ENCODE measurements at places on chromosomes 2 and 18. TPM values are rescaled to one million over a fixed set of nuclear protein-coding genes. Genes with fewer than 3 reads are reported as not detected.

OSR1 gene
- 0.13 TPM for total RNA-seq

CFAP65 gene
- 0.83 TPM for total RNA-seq

CMPK2 gene
- total RNA-seq: 4.6 TPM

GPR75 gene
- total RNA-seq: 4.8 TPM

LGALSL gene
- 5.9 TPM for total RNA-seq

- no peaks in the 10 kb centered on the region for H3K36me3 ChIP-seq
- no peak overlapping the region for H3K27ac ChIP-seq
- H3K27me3 ChIP-seq: no peaks in the 10 kb centered on the region
- no peak overlapping the region for H3K4me3 ChIP-seq
- H3K4me1 ChIP-seq: no peaks in the 10 kb centered on the region
These were observed 66.0 kb downstream of the STPG4 start for GRCh38 chr2:47089083-47089464.

- H3K4me3 ChIP-seq: no peak overlapping the region
- DNase-seq: no peak
- H3K36me3 ChIP-seq: no peaks in the 10 kb centered on the region
These were observed 6.1 kb upstream of the NR4A2 start for GRCh38 chr2:156338578-156338977.

GRCh38 chr2:217366966-217367365, 507.1 kb upstream of the TNP1 start:
- H3K4me3 ChIP-seq: no peak overlapping the region
- H3K27ac ChIP-seq: no peak overlapping the region
- peaks cover 16% of the 10 kb centered on the region for H3K4me1 ChIP-seq
- H3K36me3 ChIP-seq: no peaks in the 10 kb centered on the region

DNA sequence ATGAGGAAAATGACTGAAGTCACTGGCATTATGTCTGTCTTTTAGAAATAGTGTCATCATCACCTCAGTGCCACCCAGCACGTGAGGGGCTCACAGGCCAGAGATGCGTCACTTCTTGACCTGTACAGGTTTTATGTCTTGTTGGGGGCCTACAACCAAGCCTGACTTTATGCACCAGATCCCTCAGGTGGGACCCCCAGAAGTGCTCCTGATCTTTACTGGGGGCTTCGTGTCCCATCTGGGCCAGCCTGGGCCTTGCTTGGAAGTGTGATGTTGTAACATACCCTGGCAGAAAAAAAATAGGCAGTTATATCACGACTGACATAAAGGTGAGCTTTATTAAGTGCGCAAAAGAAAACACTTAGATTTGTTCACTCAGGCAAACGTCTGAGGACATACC, 21.5 kb upstream of the GNAL start:
- no peak for DNase-seq
- peaks cover 89% of the 10 kb centered on the region for H3K27me3 ChIP-seq
- no peaks in the 10 kb centered on the region for H3K36me3 ChIP-seq
- H3K4me1 ChIP-seq: no peaks in the 10 kb centered on the region
- H3K27ac ChIP-seq: no peak overlapping the region

DNA sequence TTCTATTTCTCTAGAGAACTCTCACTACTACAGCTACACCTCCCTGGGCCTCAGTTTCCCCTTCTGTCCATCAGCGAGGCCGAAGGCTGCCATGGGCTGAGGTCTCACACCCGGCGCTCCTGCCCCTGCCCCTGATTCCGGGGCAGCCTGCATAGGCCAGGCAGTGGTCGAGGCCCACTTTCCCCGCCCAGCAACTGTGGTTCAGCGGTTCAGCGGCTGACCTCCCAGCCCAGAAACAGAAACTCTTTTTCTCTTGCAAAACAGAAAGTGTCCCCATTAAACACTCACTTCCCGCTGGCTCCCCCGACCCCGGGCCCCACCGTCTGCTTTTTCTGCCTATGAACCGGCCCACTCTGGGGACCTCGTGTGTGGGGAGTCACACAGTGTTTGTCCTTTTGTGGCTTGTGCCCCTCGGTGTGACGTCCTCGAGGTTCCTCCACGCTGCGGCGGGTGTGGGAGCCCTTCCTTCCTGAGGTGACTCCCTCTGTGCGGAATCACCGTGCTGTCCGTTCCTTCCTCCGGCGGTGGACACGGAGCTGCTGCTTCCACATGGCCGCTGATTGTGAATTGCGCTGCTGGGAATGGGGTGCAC, 16.0 kb downstream of the PDCD1 start:
- peaks cover 14% of the 10 kb centered on the region for H3K4me1 ChIP-seq
- H3K4me3 ChIP-seq: no peak overlapping the region
- H3K27ac ChIP-seq: no peak overlapping the region
- no peaks in the 10 kb centered on the region for H3K27me3 ChIP-seq

DNA sequence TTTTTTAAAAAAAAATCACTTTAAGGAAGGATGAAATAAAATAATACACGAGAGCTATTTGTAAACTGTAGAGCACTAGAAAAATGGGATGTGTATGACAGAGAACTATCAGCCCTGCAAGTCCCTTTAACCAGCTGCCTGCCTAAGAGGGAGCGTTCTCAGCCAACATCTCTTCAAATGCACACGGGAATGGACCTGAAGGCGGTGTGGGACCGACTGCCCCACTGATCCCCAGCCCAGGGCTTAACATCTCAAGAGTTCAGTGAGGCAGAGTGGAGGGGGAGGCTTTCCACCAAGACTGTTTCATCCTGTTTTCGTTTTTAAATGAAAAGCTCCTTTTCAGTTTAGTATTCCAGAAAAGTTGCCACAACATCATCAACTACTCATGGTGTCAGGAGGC, 2.2 kb downstream of the INPP4A start:
- H3K27ac ChIP-seq: no peak overlapping the region
- no peak overlapping the region for H3K4me3 ChIP-seq

GRCh38 chr2:151361674-151362370, 4.4 kb downstream of the TNFAIP6 start:
- H3K4me3 ChIP-seq: peak overlapping the region; percentile 23
- no peak for DNase-seq

GRCh38 chr18:28485918-28486317, 309.0 kb upstream of the CDH2 start:
- H3K27me3 ChIP-seq: no peaks in the 10 kb centered on the region
- H3K4me1 ChIP-seq: peaks cover 5% of the 10 kb centered on the region
- no peaks in the 10 kb centered on the region for H3K36me3 ChIP-seq
- H3K27ac ChIP-seq: no peak overlapping the region

DNA sequence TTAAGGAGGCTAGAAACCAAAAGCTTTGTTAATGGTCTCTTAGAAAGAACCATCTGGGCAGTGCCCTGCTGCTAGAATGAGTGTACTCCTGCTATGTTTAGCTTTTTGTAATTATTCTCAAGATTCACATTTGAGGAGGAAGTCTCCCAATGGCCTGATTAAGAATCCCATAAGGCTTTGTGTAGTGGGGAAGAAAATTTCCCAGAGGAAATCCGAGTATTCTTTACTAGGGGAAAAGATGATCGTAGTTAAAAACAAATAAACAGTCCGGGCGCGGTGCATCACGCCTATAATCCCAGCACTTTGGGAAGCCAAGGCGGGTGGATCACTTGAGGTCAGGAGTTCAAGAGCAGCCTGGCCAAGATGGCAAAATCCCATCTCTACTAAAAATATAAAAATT, 117.9 kb downstream of the PTRHD1 start:
- H3K4me3 ChIP-seq: no peak overlapping the region
- H3K36me3 ChIP-seq: no peaks in the 10 kb centered on the region
- no peak overlapping the region for H3K27ac ChIP-seq
- H3K27me3 ChIP-seq: no peaks in the 10 kb centered on the region
- no peaks in the 10 kb centered on the region for H3K4me1 ChIP-seq

GRCh38 chr2:149768320-149768799, 180.8 kb upstream of the MMADHC start:
- H3K4me1 ChIP-seq: peaks cover 17% of the 10 kb centered on the region
- H3K27ac ChIP-seq: no peak overlapping the region
- no peaks in the 10 kb centered on the region for H3K27me3 ChIP-seq
- peak; percentile 42 for DNase-seq
- no peaks in the 10 kb centered on the region for H3K36me3 ChIP-seq

- peak; percentile 34 for DNase-seq
- no peaks in the 10 kb centered on the region for H3K36me3 ChIP-seq
- no peaks in the 10 kb centered on the region for H3K27me3 ChIP-seq
- peaks cover 15% of the 10 kb centered on the region for H3K4me1 ChIP-seq
- H3K27ac ChIP-seq: peak overlapping the region; percentile 28
These were observed 212.3 kb downstream of the BCL2 start for GRCh38 chr18:63107171-63107845.

DNA sequence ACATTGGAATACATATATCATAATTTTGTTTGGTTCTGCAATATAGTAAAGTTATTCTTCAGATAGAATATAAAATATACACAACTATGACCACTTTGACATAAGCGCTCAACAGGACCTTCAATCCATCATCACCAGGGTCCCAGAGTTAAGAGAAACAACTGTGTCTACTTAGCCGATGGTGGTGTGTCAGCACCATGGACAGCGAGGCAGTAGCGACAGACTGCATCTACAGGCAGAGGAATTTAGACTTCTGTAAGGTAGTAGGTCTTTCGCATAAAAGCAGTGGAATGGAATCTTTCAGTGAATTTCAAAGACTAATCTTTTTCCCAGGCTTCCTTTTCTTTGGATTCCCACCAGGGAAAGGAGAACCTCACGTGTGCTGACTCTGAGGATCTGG, 20.5 kb upstream of the LRPPRC start:
- no peak overlapping the region for H3K27ac ChIP-seq
- peaks cover 20% of the 10 kb centered on the region for H3K27me3 ChIP-seq
- no peak overlapping the region for H3K4me3 ChIP-seq
- no peaks in the 10 kb centered on the region for H3K36me3 ChIP-seq
- peak; percentile 69 for DNase-seq

DNA sequence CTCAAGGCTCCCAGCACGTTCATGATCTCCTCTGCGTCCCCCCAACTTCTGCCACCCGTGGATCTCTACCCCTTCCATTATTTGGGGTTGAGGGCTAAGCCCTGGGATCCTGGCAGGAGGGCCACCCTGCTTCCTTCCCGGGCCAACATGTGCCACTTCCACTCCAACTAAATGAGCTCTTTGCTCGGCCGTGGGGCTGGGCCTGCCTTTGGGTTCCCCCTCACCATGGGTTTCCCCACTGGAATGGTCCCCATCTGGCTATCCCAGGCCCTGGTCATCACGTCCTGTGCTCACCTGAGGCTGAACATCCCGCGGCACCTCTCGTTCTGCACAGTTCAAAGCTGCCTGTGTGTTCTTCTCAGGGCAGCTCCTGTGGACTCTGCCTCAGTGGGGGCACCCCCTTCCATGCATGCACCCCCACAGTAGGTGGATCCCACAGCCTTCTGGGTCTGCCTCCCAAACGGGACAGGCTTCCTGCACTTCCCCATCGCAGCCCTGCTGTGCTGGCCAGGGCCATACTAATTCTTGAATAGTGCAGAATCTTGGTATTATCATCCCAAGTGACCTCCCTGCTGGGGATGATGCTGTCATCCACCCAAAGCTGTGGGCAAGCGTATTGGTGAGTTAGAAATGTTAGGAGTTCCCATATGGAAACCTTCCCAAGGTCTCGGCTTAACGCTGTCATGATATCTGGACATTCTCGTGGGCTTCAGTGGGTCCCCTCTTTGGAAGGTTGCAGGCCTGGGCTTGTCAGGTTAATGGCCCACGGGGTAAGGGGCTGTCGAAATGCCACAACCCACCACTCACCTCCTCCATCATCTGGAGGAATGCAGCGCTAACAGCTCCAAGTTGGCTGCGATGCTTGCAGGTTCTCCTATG, 150.5 kb upstream of the TWIST2 start:
- no peaks in the 10 kb centered on the region for H3K36me3 ChIP-seq
- H3K27me3 ChIP-seq: no peaks in the 10 kb centered on the region
- DNase-seq: no peak
- H3K27ac ChIP-seq: no peak overlapping the region

GRCh38 chr2:191166756-191167445, 16.1 kb upstream of the STAT4 start:
- no peak for DNase-seq
- peaks cover 14% of the 10 kb centered on the region for H3K4me1 ChIP-seq
- no peaks in the 10 kb centered on the region for H3K27me3 ChIP-seq

GRCh38 chr2:173858291-173858731, 106.9 kb downstream of the SP3 start:
- DNase-seq: no peak
- H3K4me1 ChIP-seq: no peaks in the 10 kb centered on the region
- no peak overlapping the region for H3K4me3 ChIP-seq
- H3K27me3 ChIP-seq: no peaks in the 10 kb centered on the region
- no peaks in the 10 kb centered on the region for H3K36me3 ChIP-seq

DNA sequence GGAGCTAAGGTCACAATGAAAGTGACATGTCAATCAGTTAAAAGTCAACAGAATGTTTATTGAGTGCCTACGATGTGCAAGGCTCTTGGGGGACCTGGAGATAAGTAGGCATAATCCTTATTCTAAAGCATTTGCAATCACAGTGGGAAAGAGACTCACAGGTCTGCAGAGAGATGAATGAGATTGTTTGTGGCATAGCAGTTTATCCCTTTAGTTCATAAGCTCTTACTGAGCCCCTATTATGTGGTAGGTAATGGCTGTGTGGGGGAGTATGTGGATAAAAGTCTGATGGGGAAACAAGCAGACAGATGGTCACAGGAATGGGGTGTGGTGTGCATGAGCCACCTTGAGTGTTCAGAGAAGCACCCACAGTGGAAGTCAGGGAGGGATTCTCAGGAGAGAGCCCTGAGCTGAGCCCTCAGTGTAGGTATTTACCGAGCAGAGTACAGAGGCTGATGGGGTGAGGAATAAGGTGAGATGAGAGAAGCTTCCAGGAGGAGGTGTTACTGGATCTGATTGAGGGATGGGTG, 48.1 kb downstream of the EMILIN2 start:
- DNase-seq: no peak
- peaks cover 7% of the 10 kb centered on the region for H3K4me1 ChIP-seq
- H3K27ac ChIP-seq: no peak overlapping the region
- H3K4me3 ChIP-seq: no peak overlapping the region
- H3K27me3 ChIP-seq: no peaks in the 10 kb centered on the region

GRCh38 chr2:20675701-20676352, 8.9 kb downstream of the GDF7 start:
- H3K27me3 ChIP-seq: peaks cover 37% of the 10 kb centered on the region
- no peaks in the 10 kb centered on the region for H3K4me1 ChIP-seq
- H3K27ac ChIP-seq: no peak overlapping the region

DNA sequence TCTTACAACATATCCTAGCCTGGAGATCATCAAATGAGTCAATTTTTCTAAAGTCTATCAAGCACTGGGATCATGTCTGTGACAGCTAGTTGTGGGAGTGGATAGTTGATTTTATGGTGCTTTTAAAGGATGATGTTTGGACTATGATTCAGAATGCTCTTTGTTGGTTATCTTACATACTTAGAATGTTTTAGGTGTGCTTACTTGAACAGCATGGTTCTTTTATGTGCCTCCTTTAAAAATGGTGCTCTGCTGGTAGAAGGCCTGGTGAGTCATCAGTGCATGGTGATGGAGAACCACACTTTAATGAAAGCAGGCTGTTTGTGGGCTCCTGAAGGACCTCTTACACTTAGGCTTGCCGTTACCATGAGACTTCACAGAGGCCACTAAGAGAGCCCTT, 682.7 kb upstream of the FANCL start:
- no peak overlapping the region for H3K4me3 ChIP-seq
- DNase-seq: peak; percentile 23
- H3K4me1 ChIP-seq: no peaks in the 10 kb centered on the region
- no peaks in the 10 kb centered on the region for H3K36me3 ChIP-seq
- H3K27ac ChIP-seq: no peak overlapping the region

GRCh38 chr2:159131914-159132281, 154.6 kb downstream of the WDSUB1 start:
- H3K27ac ChIP-seq: no peak overlapping the region
- peak; percentile 25 for DNase-seq
- H3K27me3 ChIP-seq: no peaks in the 10 kb centered on the region
- peaks cover 21% of the 10 kb centered on the region for H3K4me1 ChIP-seq
- H3K4me3 ChIP-seq: no peak overlapping the region

- DNase-seq: peak; percentile 14
- H3K36me3 ChIP-seq: no peaks in the 10 kb centered on the region
- no peaks in the 10 kb centered on the region for H3K4me1 ChIP-seq
These were observed 6.3 kb downstream of the SNORC start for GRCh38 chr2:232876161-232876977.
